ENCODE measurements at places on chromosomes 2 and 18.

GRCh38 chr18:53056064-53056463, 716.1 kb downstream of the DCC start:
- no peak for DNase-seq

DNA sequence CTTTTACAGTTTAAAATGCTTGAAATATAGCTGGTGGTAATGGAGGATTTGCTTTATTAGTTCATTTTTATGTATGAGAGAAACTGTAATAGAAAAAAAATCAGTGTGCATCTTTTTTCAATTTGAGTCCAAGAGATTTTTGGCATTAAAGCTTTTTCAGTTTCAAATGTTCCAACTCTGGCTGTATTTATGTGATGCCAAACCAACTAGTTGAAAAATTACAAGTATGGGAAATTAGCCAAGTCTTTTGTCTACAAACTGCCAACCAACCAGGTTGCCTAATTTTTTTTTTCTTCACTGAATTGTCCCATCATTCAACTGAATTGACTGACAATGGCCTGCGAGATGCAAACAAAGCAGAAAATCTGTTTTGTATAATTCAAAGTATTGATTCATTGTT, 95.7 kb downstream of the ICOS start:
- no peak for DNase-seq

- peak; percentile 36 for DNase-seq
These were observed 1.4 kb upstream of the YES1 start for GRCh38 chr18:813172-814071.

DNA sequence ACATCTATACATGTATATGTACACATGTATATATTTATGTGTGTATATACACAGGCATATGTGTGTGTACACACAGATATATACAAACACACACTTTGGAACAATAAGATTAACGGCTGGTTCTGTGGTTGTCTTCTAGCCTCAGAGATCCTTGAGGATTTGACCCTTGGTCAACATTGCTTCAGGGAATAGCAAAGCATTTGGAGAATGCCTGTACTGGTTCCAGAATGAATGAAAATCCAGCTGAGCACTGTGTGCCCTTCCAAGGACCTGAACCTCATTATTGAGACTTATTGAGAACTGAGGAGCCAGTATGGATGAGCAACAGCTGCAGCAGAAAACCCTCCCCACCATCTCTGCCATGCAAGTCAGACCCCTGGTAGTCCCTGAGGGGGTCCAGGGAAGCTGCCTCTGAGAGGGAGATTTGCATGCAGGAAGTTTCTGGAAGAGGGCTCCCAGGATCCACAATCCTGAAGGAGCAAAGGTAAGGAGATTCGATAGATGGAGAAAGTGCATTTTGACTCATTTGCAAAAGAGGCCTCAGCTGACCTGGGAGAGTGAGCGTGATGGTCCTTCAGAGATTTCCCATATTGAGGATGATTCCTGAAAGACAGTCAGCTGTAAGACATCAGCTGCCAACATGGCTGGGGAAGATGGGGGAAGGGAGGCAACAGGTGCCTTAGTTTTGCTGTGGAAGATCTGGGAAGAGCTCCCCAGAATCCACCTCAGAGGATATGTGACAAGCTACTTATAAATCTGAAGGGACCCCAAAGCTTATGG, 166.6 kb upstream of the NCKAP5 start:
- DNase-seq = no peak

DNA sequence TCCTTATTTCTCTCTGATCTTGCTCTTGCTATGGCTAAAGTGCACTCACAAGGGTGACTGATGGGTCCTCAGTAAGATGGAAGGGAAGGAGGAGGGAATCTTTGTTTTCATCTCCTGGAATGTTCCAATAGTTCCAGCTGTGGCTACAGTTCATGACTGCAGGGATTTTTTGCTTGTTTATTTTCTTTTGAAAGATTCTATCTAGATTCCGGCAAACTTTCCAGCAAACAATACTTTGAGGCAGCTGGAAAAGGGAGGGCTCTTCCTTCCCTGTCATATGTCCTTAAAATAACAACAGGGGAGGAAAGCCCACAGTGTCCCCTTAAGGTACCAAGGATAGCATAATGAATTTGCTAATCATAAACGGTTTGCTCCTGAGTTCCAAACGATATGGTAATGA, 111.3 kb upstream of the SLC14A2 start:
- DNase-seq = no peak

DNA sequence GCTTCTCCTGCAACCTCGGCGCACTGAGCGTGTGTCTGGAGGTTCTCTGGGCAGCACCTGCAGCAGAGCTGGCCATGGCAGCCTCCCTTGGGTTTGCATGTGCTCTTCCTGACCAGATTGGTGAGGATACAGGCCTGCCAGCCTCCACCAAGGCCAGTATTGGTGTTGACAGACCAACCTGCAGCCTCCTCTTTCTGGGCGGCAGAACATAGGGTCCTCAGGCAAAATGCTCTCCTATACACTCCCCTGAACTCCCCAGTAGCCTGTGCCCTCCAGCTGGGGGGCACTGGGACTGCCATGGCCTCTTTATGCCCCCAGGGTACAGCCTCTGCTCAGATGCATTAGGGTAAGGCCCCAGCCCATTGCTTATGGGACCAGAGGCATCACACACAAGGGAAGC, 131.9 kb upstream of the SPRED2 start:
- DNase-seq = no peak

Data from stimulated activated CD4-positive, alpha-beta T cell treated with anti-CD3 and anti-CD28 coated beads, Interleukin-15, amount 100 ng/mL, for 1 hour (primary cell).